Activated CD4-positive, alpha-beta T cell treated with anti-CD3 and anti-CD28 coated beads, Interleukin-2, amount 50 U/mL, for 4 hours (primary cell): ENCODE measurements at places on chromosomes 4 and X.

GRCh38 chr4:8198906-8199593, at the start of gene SH3TC1:
TSS of gene SH3TC1 (plus strand) at chr4:8199290. CDS start at chr4:8205195, 5,905 bp downstream.
- DNase-seq: peak; percentile 29

DNA sequence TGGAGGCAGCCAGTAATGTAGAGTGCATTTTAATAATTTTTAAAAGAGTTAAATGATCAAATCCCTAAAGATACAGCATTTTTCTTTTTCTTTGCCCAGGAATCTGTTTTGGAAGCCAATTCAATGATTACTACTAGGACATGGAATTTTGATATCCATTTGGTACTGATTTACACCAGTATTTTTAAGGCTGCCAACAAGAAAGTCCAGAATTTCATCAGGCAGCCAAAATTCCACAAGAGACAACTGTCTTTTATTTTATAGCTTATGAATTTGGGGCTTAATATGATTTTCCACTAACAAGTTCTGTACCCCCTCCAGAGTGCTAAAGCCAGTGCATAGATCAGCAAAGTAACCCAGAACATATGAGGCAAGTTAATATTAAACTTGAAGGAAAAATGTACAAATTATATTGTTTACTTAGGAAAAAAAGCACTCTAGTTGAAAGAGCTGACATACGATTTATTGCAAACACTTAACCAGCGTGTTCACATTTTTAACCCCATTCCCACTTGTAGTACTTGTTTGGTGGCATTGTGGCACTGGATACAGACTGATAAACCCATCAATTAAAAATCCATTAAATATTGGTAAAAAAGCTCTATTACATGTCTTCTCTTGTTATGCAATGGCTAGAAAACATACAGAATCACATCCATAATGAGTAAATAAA, 259.7 kb downstream of the DCHS2 start:
- no peak for DNase-seq

DNA sequence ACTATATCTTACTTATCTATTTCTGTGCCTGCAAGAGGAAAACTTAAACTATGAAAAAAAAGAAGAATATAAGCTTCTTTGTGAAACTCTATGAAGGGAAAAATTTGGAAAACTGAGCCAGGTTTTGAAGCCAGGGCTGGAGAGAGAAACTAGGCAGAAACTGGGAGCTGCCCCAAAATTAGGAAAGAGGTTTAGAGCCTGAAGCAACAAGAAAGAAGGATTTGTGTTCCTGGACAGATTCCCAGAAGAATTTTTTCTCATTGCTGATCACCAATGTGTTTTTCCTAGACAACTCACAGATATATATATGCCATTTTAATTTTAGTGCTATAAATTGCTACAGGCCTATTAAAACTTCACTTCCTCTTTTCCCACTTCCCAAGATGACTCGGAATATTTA, 245.0 kb upstream of the GEMIN8 start:
- no peak for DNase-seq

GRCh38 chr4:122045533-122045932, 93.7 kb upstream of the TRPC3 start:
- no peak for DNase-seq

- DNase-seq: no peak
These were observed 26.1 kb upstream of the LONRF3 start for GRCh38 chrX:118948270-118948669.

GRCh38 chr4:16977081-16977480, 78.6 kb upstream of the LDB2 start:
- DNase-seq: no peak

DNA sequence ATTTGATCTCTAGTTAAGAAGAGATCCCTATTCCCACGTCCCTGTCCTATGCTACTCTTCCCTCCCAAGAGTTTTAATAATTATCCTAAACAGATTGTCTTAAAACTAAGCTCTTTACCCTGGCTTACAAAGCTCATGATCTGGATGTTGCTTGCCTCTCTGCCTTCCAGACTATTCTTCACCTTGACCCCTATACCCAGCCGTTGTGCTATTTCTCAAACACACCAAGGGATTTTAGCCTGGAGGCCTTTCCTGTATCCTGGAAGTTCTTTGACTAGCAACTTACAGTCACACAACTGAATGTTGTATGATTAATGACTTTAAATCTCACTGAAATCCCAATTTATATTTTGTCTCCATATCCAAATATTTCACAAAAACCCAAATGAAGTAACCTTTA, 314.9 kb downstream of the ADGRL3 start:
- DNase-seq: no peak

DNA sequence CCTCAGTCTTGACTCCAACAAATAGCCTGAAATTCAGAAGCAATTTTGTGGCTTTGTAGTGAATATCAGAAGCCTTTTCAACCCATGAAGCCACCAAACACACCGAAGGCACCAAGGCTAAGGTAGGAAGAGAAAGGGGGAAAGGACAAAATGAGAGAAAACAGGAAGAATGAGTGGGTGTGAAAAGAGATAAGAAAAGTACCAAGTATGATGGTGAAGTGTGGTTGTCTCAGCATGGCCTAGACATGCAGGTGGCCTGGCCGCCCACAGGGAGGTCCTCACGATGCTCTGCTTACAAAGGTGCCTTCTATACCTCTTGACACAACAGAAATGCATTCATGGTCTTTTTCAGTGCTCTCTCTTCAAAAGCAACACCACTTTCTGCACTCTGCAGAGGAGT, 34.9 kb downstream of the ACSL1 start:
- no peak for DNase-seq

DNA sequence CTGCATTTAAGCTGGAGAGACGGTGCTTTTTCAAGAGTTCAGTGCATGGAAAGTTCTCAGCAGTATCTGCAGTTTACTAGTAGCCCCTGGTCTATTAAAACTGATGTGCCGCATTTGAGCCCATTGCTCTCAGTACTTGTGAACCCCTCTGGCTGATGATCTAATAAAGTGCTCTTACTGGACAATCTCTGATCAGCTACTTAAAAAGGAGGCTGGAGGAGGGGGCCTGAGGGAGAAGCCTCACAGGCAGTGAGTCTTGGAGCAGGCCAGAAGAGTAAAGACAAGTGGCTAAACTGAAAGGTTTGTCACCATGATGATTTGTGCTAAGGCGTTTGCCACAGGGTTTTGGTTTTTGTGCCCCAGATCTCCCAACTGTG, 138.5 kb downstream of the ARX start:
- no peak for DNase-seq

GRCh38 chr4:158710814-158711213, 12.4 kb downstream of the PPID start:
- DNase-seq: no peak

GRCh38 chr4:147195386-147195785, 249.7 kb upstream of the TTC29 start:
- no peak for DNase-seq

DNA sequence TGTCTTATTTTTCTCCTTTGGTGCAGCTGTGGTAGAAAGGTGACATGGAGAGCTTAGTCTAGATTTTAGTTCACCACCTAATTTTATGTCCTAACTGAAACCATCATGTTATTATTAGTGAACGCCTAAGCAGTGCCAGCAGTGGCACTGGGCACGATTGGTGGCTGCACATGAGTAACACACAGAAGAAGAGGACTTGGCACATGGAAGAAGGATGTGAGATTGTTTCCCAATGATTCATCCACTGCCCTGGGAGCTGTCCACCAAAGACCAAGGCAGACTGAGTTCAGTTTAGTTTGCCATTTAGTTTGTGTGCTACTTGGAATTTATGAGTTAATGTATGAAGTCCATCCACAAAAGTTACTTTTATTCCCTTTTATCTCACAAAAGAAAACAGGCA, 68.1 kb upstream of the NAP1L5 start:
- no peak for DNase-seq

- no peak for DNase-seq
These were observed 27.3 kb downstream of the OFD1 start for GRCh38 chrX:13761606-13762414.

GRCh38 chr4:143355540-143356217, 19.0 kb downstream of the GAB1 start:
- DNase-seq: no peak

- no peak for DNase-seq
These were observed 756.1 kb downstream of the SH3BGRL start for GRCh38 chrX:81957900-81958545.

- DNase-seq: no peak
These were observed 161.0 kb upstream of the FGF13 start for GRCh38 chrX:138872537-138872936.

DNA sequence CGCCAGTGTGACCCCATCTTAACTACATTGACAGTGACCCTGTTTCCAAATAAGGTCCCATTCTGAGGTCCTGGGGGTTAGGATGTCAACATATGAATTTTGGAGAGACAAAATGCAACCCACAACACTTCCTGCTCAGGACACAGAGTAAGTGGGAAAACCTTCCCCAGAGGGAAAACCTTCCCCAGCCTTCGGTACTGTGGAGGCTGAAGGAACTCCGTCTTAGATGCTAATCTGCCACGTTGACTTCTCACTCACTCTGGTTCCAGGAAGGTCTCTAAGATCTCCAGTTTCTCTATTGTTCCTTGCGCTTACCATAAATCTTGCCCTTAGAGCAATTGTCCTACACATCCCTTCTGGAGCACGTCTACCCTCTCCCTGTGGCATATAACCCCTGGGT, 29.7 kb upstream of the HMX1 start:
- no peak for DNase-seq

GRCh38 chr4:113575401-113575800, 186.1 kb downstream of the CAMK2D start:
- no peak for DNase-seq
